Activated T-cell treated with anti-CD3 and anti-CD28 coated beads, Interleukin-2, amount 50 U/mL, for 4 hours (primary cell): ENCODE measurements at places on chromosomes 16 and 17.

- no peak for DNase-seq
These were observed 11.9 kb upstream of the SLC4A1 start for GRCh38 chr17:44279666-44280391.

DNA sequence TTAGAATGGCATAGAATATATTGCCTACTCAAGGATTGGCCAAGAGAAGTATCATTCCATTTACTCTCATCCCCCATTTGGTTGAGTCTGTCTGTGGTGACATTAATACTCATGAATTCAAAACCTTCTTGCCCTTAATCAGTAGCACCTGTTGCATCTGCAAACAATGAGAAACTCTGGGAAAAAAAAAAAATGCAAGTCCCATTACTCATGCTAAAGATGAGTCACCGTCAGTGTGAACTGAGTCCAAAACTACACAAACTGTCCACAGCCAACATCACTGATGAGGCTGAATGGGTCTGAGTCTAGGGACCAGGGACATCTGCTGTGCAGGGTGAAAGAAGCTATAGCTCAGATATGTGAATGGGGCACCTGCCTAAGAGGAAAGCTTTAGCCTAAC lies 96.9 kb upstream of the ADAMTS18 start:
- no peak for DNase-seq

DNA sequence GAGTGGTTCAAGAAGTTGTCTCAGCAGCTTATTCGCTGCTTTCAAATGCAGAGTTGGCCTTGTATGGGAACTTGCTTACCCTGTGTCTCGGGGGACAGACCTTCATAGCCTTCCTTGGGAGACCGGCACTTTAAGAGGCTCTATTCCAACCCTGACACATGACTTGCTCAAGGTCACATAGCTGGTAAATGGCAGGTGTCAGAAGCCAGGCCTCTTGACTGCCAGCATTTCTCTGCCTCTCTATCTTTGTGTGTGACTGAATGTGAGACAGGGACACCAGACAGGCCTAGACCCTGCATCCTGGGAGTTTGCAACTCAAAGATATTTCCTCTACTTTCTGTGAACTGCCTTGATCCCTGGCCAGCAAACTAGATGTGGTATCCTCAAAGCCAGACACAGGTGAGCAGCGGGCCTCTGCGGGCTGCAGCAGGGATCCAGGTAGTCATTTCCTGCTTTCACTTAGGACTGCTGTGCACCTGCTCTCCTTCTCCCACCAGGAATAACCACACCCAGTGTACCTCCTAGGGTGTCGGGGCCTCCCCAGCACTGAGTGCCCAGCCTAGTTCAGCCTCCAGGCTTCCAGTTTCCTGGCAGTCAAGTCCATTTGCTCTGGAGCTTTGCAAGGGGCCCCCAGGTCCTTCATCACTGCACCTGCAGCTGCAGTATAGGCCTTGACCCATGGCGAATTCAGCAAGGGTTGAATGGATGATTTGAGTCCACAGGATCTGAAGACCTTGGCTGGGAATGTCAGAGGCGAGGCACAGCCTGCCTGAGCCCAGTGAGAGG lies 116.6 kb upstream of the TNRC6C start:
- no peak for DNase-seq

- peak; percentile 74 for DNase-seq
These were observed at the start of gene FAAP100 for GRCh38 chr17:81552244-81553017. TSS of gene FAAP100 (minus strand) at chr17:81552353. CDS start at chr17:81552330, 23 bp downstream.

DNA sequence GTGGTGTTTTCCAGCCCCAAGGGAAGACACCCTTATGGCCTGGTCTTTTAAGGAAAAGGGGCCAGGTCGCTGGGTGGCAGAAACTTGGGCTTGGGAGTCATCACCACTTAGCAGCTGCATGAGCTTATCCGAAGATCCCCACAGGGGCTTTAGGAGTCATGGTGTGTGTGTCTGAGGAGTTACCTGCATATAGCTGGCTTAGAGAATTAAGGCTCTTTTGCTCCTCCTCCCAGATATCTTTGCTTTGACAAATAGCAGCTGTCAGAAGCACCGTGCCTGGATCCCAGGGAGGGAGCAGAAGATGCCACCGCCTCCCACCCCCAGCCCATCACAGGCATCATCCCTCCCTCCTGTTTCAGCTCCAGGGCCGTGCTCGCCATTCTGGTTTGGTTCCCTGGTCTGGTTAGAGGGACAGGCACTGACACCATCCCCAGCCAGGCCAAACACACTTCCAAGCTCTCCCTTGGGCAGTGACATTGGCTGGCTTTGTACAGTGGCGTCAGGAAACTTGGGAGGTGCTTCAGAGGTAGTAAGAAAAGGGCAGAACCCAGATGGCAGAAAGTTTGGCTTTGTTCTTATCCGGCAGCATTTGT lies 17.4 kb downstream of the LDHD start:
- DNase-seq = no peak

DNA sequence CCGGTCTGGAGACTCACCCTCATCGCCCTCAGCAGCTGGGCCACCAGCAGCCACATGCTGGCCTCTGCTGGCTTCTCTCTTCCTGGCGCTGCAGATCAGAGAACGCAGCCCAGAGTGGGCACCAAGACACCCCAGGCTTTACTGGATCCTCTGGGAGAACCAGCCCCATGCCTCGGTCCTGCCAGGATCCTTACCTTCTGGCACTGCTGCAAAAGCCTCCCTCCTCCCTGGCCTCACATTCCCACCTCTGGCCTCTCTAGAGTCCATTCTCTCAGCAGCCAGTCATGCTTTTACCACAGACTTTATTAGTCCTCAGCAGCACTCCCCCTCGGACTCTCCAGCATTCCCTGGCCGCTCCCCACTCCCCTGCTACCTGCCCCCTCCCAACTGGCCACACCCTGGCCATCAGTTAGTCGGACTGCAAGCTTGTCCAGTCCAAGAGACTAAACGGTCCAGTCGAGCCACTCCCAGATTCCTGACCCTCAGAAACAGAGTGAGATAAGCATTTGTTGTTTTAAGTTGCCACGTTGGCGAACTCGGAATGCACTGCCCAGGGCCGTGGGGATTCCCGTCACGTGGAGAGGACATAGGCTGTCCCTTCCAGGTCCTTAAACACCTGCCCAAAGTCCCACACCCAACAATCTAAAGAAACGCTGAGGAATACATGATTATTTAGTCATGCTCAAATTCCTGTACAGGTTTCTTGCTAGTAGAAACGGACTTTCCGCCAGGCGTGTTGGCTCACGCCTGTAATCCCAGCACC lies 5.9 kb upstream of the SPG7 start:
- no peak for DNase-seq

GRCh38 chr17:78337244-78338109 lies 22.4 kb downstream of the SOCS3 start:
- no peak for DNase-seq

- no peak for DNase-seq
These were observed 8.9 kb downstream of the LRRC75A start for GRCh38 chr17:16483021-16483645.

- no peak for DNase-seq
These were observed 9.4 kb upstream of the TEDC2 start for GRCh38 chr16:2450535-2450934.

GRCh38 chr17:29621751-29622194 lies 939 bp downstream of the CORO6 start:
- DNase-seq = no peak

- DNase-seq = no peak
These were observed 56.8 kb downstream of the MED13 start for GRCh38 chr17:62008294-62008693.

- DNase-seq = no peak
These were observed 29.9 kb downstream of the PIK3R6 start for GRCh38 chr17:8837563-8838075.

DNA sequence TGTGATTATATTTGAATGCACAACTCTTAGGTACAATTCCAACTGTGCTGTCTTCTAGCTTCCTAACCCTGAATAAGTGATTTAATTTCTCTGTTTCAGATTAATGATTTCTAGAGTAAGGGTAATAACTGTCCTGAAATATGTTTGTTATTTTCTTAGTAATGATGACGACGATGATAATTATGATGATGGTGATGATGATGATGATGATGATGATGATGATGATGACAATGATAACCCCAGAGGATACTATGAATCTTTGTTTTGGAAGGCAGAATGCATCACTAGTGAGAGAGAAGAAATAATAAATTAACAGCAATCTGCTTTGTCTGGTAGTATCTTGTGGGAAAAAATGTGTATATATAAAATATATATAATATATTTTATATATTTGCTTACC lies 317.1 kb upstream of the CDH8 start:
- no peak for DNase-seq
